ENCODE measurements at places on chromosomes 5 and 9. TPM values are rescaled to one million over a fixed set of nuclear protein-coding genes. Genes with fewer than 3 reads are reported as not detected.

DNA sequence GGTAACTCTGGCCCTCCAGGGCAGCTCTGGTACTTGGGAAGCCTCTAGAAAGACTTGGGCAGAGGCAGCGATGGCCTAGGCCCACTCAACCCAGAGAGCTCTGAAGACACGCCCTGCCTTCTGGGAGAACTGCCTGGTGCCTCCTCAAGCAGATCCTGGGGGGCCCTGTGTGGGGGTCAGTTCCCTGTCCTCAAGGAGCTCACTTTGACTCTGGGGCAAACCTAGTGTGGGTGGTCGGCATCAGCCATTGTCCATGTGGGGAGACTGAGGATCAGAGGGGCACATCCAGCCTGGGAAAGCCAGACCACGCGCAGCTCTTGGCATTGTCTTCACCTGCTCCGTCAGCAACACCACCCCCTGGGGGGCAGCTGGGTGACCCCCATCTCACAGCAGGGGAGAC is 28.0 kb downstream of the ABO start:
- peaks cover 24% of the 10 kb centered on the region for H3K4me1 ChIP-seq
- H3K4me3 ChIP-seq: no peak overlapping the region
- no peaks in the 10 kb centered on the region for H3K27me3 ChIP-seq
- no peaks in the 10 kb centered on the region for H3K36me3 ChIP-seq
- no peak overlapping the region for H3K27ac ChIP-seq

DNA sequence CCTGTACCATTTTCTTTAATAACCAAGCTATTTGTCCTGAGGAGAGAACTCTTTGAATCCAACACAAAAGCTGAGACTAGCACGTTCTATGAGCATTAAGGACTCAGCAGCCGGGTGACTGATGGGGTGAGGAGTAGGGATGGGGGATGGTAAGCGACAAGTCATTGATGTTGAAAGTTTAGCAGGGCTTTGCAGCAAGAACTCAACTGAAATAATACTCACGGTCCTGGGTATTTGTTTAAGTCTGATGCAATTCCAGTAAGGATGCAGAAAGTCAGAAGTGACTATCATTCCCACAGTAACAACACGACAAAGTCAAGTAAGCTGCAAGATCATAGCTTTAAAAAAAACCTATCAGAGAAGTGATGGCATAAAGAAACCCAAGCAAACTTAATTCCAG is 131.1 kb downstream of the ACTL7B start:
- no peaks in the 10 kb centered on the region for H3K27me3 ChIP-seq
- no peak overlapping the region for H3K4me3 ChIP-seq
- no peak overlapping the region for H3K27ac ChIP-seq
- peaks cover 4% of the 10 kb centered on the region for H3K4me1 ChIP-seq
- no peaks in the 10 kb centered on the region for H3K36me3 ChIP-seq

Gene TLR4
- polyA plus RNA-seq: 6.2 TPM

- no peak for DNase-seq
- H3K27ac ChIP-seq: peak overlapping the region; percentile 46
- peaks cover 17% of the 10 kb centered on the region for H3K27me3 ChIP-seq
- H3K4me3 ChIP-seq: no peak overlapping the region
Measured at GRCh38 chr5:95621839-95622629, 2.1 kb downstream of the GPR150 start.

Gene TAF11L10
- polyA plus RNA-seq: not detected

Gene NIPBL
- 34.1 TPM for polyA plus RNA-seq

DNA sequence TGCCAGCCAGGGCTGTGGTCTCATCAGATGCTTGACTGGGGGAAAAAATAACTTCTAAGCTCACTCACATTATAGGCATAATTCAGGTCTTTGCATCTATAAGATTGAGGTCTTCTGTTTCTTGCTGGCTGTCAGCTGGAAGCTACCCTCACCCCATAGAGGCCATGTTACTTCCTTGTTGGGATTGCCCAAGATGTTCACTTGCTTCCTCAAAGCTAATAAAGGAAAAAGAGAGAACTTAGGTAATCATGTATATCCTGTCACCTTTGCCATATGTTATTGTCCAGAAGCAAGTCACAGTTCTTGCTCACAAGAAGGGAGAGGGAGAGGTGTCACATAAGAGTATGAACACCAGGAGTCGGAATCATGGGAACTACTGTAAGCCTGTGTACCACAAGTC is 38.7 kb upstream of the ANKRD34B start:
- no peaks in the 10 kb centered on the region for H3K36me3 ChIP-seq
- no peaks in the 10 kb centered on the region for H3K27me3 ChIP-seq
- no peaks in the 10 kb centered on the region for H3K4me1 ChIP-seq
- H3K27ac ChIP-seq: no peak overlapping the region
- DNase-seq: no peak

- no peaks in the 10 kb centered on the region for H3K27me3 ChIP-seq
- H3K27ac ChIP-seq: no peak overlapping the region
- peaks cover 16% of the 10 kb centered on the region for H3K4me1 ChIP-seq
- no peak overlapping the region for H3K4me3 ChIP-seq
- peak; percentile 74 for DNase-seq
Measured at GRCh38 chr5:56088967-56089829, 94.4 kb upstream of the IL6ST start.

GRCh38 chr5:32814620-32815019 is 103.5 kb downstream of the NPR3 start:
- DNase-seq: no peak
- H3K36me3 ChIP-seq: no peaks in the 10 kb centered on the region
- H3K27me3 ChIP-seq: no peaks in the 10 kb centered on the region

Gene CSF1R
- 31.0 TPM for polyA plus RNA-seq

Gene SPATA31D4
- not detected for polyA plus RNA-seq

- DNase-seq: no peak
- H3K4me3 ChIP-seq: no peak overlapping the region
- H3K27ac ChIP-seq: no peak overlapping the region
Measured at GRCh38 chr9:35569206-35569605, 35.9 kb upstream of the TESK1 start.

Gene GMCL2
- 0.01 TPM for polyA plus RNA-seq

- H3K4me3 ChIP-seq: no peak overlapping the region
- H3K27me3 ChIP-seq: no peaks in the 10 kb centered on the region
- H3K36me3 ChIP-seq: no peaks in the 10 kb centered on the region
- no peak overlapping the region for H3K27ac ChIP-seq
- DNase-seq: no peak
- H3K4me1 ChIP-seq: peaks cover 9% of the 10 kb centered on the region
Measured at GRCh38 chr9:105069696-105070095, 141.7 kb upstream of the ABCA1 start.

DNA sequence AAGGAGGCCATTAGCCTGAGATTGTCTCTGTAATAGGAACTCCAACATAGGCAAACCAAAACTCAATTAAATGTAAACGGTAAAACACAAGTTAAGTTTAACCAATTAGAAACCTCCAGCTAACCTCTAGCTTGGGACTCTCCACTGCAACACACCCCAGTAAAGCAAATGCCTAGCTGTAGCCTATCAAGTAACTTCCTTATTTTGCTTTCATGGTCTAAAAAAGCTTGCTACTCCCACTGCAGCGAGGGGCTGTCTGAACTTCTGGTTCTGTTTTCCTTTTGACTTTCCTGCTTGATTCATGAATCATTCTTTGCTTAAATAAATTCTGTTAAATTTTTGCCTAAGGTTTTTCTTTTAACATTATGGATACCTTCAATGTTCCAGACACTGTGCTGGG is 24.4 kb upstream of the C5orf46 start:
- H3K4me1 ChIP-seq: no peaks in the 10 kb centered on the region
- no peaks in the 10 kb centered on the region for H3K27me3 ChIP-seq
- no peak overlapping the region for H3K4me3 ChIP-seq
- H3K27ac ChIP-seq: no peak overlapping the region
- DNase-seq: no peak

DNA sequence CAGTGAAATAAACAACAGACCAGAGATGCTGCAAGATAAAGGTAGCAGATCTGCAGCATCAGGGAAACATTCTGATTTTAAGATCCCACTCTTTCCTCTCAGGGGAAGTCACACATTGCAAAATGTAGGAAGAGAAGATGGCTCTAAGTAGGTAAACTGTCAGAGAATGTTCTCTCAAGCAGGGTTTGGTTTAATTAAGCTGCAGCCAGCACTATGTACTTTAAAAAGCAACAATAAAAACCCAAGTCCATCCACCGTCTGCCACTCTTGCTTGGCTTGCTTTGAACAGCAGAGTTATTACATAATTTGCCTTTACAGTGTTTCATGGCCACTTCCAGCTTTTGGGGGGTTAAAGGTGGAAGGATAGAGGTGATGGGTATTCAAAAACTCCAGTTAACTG is 343.2 kb upstream of the DAP start:
- H3K4me3 ChIP-seq: no peak overlapping the region
- H3K4me1 ChIP-seq: no peaks in the 10 kb centered on the region
- no peak overlapping the region for H3K27ac ChIP-seq
- no peaks in the 10 kb centered on the region for H3K27me3 ChIP-seq

- H3K36me3 ChIP-seq: peaks cover 19% of the 10 kb centered on the region
- H3K27ac ChIP-seq: peak overlapping the region; percentile 90
- H3K27me3 ChIP-seq: no peaks in the 10 kb centered on the region
- H3K4me3 ChIP-seq: peak overlapping the region; percentile 88
Measured at GRCh38 chr5:150487199-150488061, 20.5 kb upstream of the NDST1 start.

GRCh38 chr9:128819716-128820664 is 1.7 kb downstream of the ENDOG start:
- peak; percentile 32 for DNase-seq
- H3K27ac ChIP-seq: no peak overlapping the region
- H3K4me3 ChIP-seq: no peak overlapping the region
- peaks cover 10% of the 10 kb centered on the region for H3K4me1 ChIP-seq

DNA sequence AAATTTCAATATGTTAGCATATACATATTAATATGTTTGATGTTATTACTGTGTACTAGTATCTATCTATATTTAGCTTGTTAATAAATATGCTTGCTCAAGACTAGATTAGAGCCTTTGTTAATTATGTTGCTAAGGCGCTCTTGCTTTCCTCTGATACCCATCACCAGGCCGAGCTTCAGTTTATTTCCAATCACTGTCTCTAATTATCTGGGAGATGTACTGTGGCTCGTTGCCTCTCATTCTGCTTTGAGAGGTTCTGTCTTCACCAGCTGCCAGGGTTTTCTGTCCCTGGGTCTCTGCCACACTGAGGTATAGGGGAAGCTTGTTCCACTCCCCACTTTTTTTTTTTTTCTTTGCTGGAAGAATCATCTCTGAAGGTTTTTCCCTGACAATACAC is 21.0 kb upstream of the TAF11L2 start:
- DNase-seq: no peak
- H3K36me3 ChIP-seq: no peaks in the 10 kb centered on the region
- H3K4me3 ChIP-seq: no peak overlapping the region
- H3K4me1 ChIP-seq: no peaks in the 10 kb centered on the region
- no peaks in the 10 kb centered on the region for H3K27me3 ChIP-seq

GRCh38 chr5:132674671-132675506 is 1.1 kb downstream of the IL4 start:
- DNase-seq: no peak
- H3K4me3 ChIP-seq: no peak overlapping the region
- H3K4me1 ChIP-seq: peaks cover 13% of the 10 kb centered on the region
- no peaks in the 10 kb centered on the region for H3K27me3 ChIP-seq
- no peak overlapping the region for H3K27ac ChIP-seq
- no peaks in the 10 kb centered on the region for H3K36me3 ChIP-seq

Gene SYNPO
- 46.7 TPM for polyA plus RNA-seq

DNA sequence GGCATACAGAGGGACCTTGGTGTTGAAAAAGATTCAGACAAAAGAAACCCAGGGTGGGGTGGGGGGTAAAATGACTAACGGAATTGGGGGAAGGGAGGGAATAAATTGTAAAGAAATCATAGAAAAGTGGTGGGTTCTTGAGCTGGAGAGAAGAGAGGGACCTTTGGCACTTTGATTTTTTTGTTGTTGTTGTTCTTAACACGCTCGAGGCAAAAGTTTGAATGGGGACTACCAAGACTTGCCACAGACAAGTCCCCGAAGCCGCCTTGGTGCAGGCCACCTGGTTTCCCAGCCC is 616 bp downstream of the VCAN start:
- peaks cover 34% of the 10 kb centered on the region for H3K4me1 ChIP-seq
- no peak for DNase-seq
- H3K27me3 ChIP-seq: peaks cover 27% of the 10 kb centered on the region
- H3K27ac ChIP-seq: peak overlapping the region; percentile 50
- no peaks in the 10 kb centered on the region for H3K36me3 ChIP-seq

DNA sequence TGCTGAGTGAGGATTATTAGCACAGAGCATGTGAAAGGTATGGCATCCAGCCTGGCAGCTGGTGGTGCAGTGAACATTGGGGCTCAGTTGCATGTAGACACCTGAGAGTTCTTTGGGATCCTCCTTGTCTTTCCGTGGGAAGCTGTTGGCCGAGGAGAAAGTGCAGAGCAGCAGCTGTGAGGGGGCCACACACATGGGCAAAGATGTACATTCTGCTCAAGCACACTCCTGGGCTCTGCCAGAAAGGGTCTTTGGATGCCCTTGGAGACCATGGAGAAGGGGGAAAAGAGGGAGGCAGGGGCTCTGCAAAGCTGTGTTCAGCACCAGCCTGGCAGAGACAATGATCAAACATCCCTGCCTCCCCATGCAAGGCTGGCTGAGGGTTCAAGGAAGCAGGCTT is 138.7 kb upstream of the PITX1 start:
- H3K36me3 ChIP-seq: no peaks in the 10 kb centered on the region
- no peak overlapping the region for H3K27ac ChIP-seq
- H3K4me3 ChIP-seq: no peak overlapping the region

DNA sequence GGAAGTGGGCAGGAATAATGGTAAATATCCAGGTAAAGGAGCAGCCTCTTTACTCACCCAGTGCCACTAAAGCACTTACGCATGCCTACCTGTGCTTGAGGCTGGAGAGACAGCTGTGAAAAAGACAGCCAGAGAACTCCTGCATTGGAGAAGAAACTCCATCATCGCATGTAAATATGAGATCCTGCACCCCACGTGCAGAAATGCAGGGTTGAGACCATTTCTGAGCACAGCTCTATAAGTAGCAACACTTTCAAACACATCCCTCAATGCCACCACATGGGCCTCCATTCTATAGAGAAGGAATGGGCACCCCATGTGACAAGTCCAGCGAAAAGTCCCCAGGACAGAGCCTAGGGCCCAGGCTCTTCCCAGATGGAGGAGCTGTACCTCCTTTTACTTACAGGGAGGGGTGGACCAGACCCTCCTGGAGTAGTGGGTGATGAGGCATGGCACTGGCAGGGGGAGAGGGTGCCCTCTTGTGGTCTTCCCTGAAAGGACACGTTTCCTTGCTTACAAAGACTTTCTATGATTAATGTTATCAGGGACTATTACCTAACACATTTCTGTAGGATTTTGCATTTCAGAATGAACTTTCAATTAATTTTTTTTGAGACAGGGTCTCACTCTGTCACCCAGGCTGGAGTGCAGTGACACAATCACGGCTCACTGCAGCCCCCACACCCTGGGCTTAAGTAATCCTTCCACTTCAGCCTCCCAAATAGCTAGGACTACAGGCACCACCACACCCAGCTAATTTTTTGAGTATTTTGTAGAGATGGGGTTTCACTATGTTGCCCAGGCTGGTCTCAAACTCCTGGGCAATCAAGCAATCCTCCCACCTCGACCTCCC is 55.3 kb upstream of the IL17B start:
- DNase-seq: no peak
- H3K4me1 ChIP-seq: no peaks in the 10 kb centered on the region
- H3K36me3 ChIP-seq: peaks cover 13% of the 10 kb centered on the region
- H3K27ac ChIP-seq: peak overlapping the region; percentile 24

Gene BTNL3
- 158 TPM for polyA plus RNA-seq

Gene LCP2
- polyA plus RNA-seq: 15.6 TPM

GRCh38 chr9:133734590-133735414 is 3.4 kb downstream of the SARDH start:
- no peaks in the 10 kb centered on the region for H3K27me3 ChIP-seq
- no peak for DNase-seq
- no peaks in the 10 kb centered on the region for H3K36me3 ChIP-seq
- H3K4me1 ChIP-seq: peaks cover 23% of the 10 kb centered on the region

- DNase-seq: no peak
- no peaks in the 10 kb centered on the region for H3K27me3 ChIP-seq
- H3K27ac ChIP-seq: no peak overlapping the region
- no peak overlapping the region for H3K4me3 ChIP-seq
Measured at GRCh38 chr5:179142434-179143198, 82.4 kb downstream of the ZNF354C start.

Gene ABCA1
- polyA plus RNA-seq: 8.6 TPM

Gene ADAMTS12
- polyA plus RNA-seq: 4.2 TPM

Data from large intestine (tissue), 12 donors.